ENCODE measurements at places on chromosomes 2 and 18.

GRCh38 chr2:38653715-38654527, 12.0 kb upstream of the GALM start:
- peak; percentile 44 for DNase-seq
- peak overlapping the region; percentile 57 for H3K4me3 ChIP-seq
- peak overlapping the region; percentile 97 for H3K27ac ChIP-seq

DNA sequence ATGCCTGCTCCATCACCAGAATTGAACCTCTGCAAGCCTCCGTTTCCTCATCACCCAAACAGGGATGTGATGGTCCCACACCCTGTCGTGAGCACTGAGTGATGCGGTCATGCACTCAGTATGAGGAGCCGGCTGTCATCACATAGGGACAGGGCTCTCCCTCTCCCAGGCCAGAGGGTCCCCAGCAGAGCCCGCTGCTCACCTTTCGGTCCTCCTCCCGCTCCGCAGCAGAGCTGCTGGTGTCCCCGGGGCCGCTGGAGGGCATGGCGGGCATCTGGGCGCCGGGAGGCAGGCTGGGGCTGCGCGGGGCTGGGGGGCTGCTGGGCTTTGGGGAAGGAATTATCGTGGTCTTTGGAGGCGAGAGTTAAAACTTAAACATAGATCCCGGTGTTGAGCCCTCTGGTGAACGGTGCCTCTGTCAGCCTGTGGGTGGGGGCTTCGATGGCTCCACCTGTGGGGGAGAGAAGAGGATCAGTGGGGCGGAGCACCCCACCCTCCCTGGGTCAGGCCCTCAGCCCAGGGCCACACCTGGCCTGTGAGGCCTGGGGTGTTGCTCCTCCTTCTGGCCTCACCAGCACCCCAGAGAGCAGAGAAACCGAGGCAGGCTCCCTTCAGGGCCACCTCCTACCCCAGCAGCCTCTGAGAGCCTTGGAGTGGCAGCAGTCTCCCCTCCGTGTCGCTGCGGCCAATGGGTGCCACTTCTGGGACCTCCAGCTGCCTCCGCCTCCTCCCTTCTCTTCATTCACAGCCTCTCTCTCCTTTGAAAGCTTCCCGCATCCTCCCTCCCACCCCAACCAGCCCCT, 27.8 kb downstream of the DNMT3A start:
- peaks cover 2% of the 10 kb centered on the region for H3K36me3 ChIP-seq
- peaks cover 42% of the 10 kb centered on the region for H3K4me1 ChIP-seq

GRCh38 chr2:224934526-224935188, 107.6 kb downstream of the DOCK10 start:
- H3K27me3 ChIP-seq = no peaks in the 10 kb centered on the region
- H3K4me3 ChIP-seq = no peak overlapping the region
- peaks cover 60% of the 10 kb centered on the region for H3K4me1 ChIP-seq
- peak overlapping the region; percentile 16 for H3K27ac ChIP-seq

DNA sequence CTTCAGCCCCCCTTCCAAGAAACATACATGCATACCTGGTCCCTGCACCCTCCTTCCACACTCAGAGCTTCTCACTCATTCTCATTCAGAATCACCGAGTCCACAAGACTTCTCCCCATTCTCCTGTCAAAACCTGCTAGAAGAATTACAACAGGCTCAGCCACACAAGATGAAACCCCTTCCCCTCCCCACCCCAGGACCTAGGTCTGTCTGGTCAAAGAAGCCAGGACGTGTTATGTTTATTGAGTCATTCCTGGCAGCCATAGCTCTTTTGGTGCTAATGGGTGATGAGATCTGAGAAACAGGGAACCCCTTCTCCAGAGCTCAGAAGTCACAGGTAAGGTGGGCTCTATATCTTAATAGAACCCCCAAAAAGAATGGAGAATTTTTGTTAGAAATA, 1.4 kb upstream of the ADD2 start:
- H3K36me3 ChIP-seq = peaks cover 4% of the 10 kb centered on the region
- no peak overlapping the region for H3K27ac ChIP-seq
- DNase-seq = no peak
- H3K27me3 ChIP-seq = peaks cover 75% of the 10 kb centered on the region

DNA sequence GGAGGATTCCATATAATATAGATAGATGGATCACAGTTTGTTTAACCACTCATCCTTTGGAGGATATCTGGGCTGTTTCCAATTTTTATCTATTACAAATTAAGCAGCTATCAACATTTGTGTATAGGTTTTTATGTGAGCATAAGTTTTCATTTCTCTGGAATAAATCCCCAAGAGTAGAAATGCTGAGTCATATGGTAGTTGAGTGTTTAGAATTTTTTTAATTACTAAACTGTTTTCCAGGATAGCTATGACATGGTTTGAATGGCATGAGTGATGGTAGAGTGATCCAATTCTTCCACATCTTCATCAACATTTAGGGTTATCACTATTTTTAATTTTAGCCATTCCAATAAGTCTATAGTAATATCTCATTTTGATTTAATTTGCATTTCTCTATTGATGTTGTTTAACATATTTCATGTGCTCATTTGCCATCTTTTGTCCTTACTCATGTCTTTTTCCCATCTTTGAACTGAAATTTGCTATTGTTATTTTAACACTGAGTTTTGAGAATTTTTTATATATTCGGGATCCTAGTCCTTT, 31.4 kb downstream of the ABCB11 start:
- no peak overlapping the region for H3K27ac ChIP-seq
- no peak for DNase-seq
- H3K4me1 ChIP-seq = peaks cover 2% of the 10 kb centered on the region
- H3K4me3 ChIP-seq = no peak overlapping the region
- peaks cover 4% of the 10 kb centered on the region for H3K36me3 ChIP-seq

DNA sequence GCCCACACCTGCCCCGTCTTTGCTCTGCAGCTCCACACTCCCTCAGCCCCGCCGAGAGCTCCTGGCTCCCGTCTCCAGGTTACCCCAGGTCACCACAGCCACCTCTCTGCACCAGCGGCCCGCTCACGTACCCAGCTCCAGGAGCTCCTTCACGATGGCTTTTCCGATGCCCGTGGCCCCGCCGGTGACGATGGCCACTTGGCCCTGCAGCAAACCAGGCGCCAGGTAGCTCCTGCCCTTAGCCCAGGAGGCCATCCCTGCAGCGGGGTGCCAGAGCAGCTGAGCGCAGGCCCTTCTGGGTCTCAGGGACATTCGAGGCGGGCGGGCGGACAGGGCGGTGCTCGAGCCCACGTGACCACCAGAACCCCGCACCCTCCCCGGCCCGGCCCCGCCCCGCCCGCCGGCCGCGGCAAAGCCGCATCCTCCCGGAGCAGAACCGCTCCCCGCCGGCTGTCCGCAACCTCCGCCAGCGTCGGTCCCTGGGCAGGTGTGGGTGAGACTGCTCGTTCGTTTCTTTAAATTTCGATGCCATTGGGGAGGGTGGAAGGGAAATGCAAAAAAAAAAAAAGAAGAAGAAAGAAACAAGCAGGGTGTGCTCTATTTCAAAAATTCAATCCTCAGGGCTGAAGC, at the start of the genes PECR and TMEM169:
TSS of gene PECR (minus strand) at position 323 of the 630 bp plus-strand sequence. CDS start at position 255, 68 bp downstream.
TSS of gene TMEM169 (plus strand) at position 433 of the 630 bp plus-strand sequence. CDS start 14,045 bp downstream, outside the sequence.
- peak within 1 kb of the TSS; percentile 98 for H3K27ac ChIP-seq
- peaks cover 2% of the 10 kb centered on the region for H3K36me3 ChIP-seq
- H3K4me3 ChIP-seq = peak within 1 kb of the TSS; percentile 99
- no peaks in the 10 kb centered on the region for H3K27me3 ChIP-seq

DNA sequence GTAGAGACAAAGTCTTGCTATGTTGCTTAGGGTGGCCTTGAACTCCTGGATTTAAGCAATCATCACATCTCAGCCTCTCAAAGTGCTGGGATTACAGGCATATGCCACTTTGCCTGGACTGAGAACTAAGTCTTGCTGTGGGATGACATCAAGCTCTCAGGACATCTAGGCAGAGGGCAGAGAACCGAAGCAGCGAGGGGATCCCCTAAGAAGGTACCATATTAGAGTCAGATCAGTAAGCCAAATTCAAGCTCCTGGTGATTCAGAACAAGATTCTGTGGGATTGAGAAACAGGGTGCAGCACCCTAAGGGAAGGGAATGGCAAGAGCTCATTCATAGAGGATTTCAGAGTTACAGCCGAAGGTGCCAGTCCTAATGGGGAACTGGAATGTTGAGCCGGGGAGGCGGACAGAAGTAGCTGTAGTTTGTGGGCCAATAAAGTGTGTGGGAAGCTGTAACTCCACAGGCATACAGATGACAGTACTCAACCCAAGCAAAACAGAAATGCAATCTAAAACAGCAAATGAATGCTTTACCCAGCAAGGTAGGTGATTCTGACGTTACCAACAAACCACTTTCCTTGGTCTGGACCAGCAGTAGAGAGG, 30.9 kb downstream of the EPHA4 start:
- no peak overlapping the region for H3K4me3 ChIP-seq
- H3K27me3 ChIP-seq = no peaks in the 10 kb centered on the region
- H3K27ac ChIP-seq = peak overlapping the region; percentile 8
- peaks cover 14% of the 10 kb centered on the region for H3K4me1 ChIP-seq
- H3K36me3 ChIP-seq = peaks cover 2% of the 10 kb centered on the region

DNA sequence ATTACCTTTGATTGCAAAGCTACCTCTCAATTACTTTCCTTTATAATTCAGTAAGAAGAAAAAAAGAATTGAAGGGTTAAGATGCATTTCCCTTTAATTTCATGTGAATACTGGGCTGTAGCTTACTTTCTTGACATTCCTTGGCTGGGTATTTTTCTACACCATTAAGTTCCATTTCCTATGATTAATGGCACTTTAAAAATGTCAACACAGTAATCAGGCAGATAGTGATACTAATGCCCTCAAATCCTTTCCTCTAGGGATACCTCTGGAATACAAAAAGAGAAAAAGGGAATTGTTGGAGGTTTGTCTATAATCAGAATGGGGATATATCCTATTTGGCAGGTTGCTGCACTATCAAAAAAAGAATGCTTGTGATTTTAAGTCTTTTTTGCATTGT, 216.9 kb downstream of the SRBD1 start:
- H3K4me3 ChIP-seq = no peak overlapping the region
- no peak for DNase-seq
- H3K36me3 ChIP-seq = peaks cover 2% of the 10 kb centered on the region
- no peaks in the 10 kb centered on the region for H3K27me3 ChIP-seq
- H3K4me1 ChIP-seq = no peaks in the 10 kb centered on the region
